Astrocyte (in vitro differentiated cells and primary cell): ENCODE measurements at places on chromosomes 4 and X. TPM values are rescaled to one million over a fixed set of nuclear protein-coding genes. Genes with fewer than 3 reads are reported as not detected.

STK32B gene
- total RNA-seq = 2.1 and 2.9 TPM in 2 replicates

C4orf54 gene
- not detected in 2 replicates for total RNA-seq

MAGEC1 gene
- not detected in 2 replicates for total RNA-seq

GPRASP1 gene
- 2.3 and 2.7 TPM in 2 replicates for total RNA-seq

CPZ gene
- 6.3 and 6.8 TPM in 2 replicates for total RNA-seq

ANXA3 gene
- 43.0 and 68.7 TPM in 2 replicates for total RNA-seq

KIF4A gene
- 1.7 and 3.0 TPM in 2 replicates for total RNA-seq

OGT gene
- total RNA-seq = 139 and 140 TPM in 2 replicates

PRDM8 gene
- total RNA-seq = 0.19 and 0.25 TPM in 2 replicates

SCD5 gene
- 61.7 and 63.1 TPM in 2 replicates for total RNA-seq

TEX13C gene
- total RNA-seq = not detected in 2 replicates

DCAF12L1 gene
- 0.11 TPM in 1 of 2 replicates, not detected in the other for total RNA-seq

LRRC66 gene
- total RNA-seq = 0.32 and 0.50 TPM in 2 replicates

MTCP1 gene
- 8.9 and 9.1 TPM in 2 replicates for total RNA-seq

HEPH gene
- total RNA-seq = 58.8 and 83.9 TPM in 2 replicates

SULT1B1 gene
- total RNA-seq = 0.11 and 0.24 TPM in 2 replicates

GABRA4 gene
- total RNA-seq = not detected in 2 replicates

KDR gene
- 2.5 TPM in 2 replicates for total RNA-seq

NPY1R gene
- total RNA-seq = 1.1 TPM in 2 replicates
